ENCODE measurements at places on chromosomes 3 and 15.

DNA sequence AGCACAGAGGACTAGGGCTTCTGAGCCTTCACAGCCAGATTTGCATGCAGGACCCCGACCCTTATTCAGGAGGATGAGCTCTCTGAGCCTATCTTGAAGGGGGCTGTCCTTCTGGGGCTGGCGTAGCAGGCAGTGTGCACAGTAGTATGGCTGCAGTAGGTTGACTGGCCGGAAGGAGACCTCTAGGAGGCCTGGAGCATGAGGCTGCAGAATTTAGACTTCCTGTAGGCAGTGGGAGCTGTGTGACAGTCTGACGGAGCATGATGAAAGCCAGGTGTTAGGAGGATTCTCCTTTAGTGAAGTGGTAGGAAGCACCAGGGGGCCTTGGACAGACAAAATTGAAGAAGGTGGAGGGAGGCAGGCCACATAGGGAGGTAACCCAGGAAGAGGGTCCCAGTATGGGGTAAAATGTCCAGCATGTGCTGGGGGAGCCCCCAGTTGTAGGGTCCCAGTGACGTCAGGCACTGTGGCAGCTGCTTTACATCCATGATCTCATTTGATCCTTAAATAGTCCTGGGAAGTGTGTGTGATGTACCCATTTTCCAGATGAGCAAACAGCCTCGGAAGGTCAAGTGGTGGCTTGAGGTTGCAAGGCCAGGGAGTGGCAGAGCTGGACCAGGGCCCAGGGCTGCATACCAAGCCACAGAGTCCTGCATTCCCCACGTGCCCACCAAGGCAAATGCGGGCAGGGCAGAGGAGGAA, 36.1 kb downstream of the SPSB4 start:
- no peak for DNase-seq

GRCh38 chr3:115385774-115386730, 237.3 kb upstream of the GAP43 start:
- DNase-seq = no peak

GRCh38 chr3:112136046-112136445, 3.0 kb upstream of the GCSAM start:
- DNase-seq = no peak

DNA sequence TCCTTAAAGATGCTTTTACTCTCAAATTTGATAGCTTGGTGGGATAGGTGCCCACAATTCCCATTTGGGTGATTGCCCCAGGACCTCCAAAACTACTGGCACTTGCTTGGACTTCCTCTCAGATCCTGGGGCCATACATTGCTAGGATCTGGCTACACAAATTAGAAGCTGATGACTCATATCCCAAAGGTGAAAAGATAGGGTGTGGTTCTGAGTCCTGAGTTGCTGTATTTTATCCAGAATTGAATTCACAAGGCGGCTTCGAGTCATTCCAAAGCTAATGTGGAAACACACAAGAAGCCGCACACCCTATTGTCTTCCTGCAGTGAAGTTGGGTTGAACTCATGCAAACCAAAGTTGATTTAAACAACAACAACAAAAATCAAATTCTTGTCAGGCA, 53.4 kb downstream of the DUT start:
- DNase-seq = peak; percentile 41

GRCh38 chr3:50336452-50337174, 4.0 kb downstream of the RASSF1 start:
- DNase-seq = peak; percentile 12

GRCh38 chr15:78210349-78210717, 24.0 kb downstream of the ACSBG1 start:
- no peak for DNase-seq

- no peak for DNase-seq
Measured at GRCh38 chr15:31465083-31465955, 138.7 kb downstream of the KLF13 start.

DNA sequence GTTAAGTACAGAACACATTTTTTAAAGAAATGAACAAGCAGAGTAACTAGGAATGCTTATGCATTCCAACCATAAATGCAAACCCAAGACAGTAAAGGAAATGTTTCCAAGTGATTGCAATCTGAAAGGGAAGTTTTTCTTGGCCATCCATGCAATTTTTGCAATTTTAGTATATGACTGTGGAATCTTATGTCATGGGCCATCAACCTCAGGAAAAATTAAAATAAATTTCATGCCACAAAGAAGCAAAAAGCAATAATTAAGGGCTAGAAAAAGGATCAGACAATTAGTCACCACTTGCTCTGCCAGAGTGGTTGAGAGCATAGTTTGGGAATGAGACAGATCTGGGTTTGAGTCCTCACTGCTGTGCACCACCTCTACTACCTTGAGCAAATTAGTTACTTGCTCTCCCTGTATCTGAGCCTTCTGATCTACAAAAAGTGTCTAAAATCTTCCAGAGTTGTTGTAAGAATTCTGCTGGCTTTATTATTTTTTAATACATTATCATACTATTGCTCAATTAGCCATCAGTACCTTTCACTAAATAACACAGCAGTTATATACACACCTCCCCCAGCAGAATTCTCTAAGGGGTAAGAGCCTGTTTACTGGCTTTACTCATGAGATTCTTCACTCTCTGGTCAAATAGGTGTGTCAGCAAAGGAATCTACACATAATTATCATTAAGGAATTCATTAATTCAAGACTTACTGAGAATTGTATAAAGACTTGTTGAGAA, 49.7 kb upstream of the FBN1 start:
- DNase-seq = peak; percentile 98

DNA sequence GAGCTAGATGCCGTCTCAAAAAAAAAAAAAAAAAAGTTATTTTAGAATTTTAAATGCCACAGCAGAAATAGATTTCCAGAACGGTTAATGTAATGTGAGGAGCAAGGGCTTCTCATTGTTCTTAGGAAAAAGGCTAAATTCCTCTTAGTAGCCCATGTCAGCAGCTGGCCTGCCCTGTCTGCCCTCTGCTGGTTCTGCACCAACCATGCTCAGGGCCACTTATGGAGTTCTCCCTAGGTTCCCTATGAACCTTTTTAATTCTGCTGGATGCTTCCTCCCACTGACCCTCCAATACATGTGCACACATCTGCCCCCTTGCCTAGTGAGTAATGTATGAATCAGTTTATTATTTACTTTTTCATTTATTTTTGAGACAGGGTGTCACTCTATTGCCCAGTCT, 32.2 kb upstream of the DPPA4 start:
- no peak for DNase-seq

DNA sequence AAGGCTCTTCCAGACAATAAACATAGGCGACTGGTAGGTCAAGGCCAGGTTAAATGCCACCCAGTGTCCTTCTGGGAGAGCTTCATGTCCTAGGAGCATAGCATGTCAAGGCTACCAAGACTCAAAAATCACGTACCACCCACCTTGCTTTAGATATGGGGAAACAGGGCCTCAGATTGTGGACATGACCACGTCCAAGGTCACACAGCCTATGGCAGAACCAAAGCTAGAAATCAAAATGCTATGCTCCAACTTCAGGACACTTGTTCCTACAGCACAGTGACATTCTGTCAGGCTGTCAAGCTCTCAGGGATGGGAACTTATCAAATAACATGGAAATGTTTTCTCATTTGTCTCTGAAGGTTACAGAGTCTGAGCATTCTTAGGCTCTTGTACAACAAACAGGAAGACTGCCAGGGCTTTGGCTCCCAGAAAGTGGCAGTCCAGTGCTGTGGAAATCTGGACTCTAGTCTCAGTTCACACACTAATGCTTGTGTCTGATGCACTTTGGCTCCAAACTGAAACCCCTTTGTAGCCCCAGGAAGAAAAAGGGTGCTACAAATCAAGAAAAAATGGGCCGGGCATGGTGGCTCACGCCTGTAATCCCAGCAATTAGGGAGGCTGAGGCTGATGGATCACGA, 170.4 kb upstream of the LPP start:
- DNase-seq = no peak

DNA sequence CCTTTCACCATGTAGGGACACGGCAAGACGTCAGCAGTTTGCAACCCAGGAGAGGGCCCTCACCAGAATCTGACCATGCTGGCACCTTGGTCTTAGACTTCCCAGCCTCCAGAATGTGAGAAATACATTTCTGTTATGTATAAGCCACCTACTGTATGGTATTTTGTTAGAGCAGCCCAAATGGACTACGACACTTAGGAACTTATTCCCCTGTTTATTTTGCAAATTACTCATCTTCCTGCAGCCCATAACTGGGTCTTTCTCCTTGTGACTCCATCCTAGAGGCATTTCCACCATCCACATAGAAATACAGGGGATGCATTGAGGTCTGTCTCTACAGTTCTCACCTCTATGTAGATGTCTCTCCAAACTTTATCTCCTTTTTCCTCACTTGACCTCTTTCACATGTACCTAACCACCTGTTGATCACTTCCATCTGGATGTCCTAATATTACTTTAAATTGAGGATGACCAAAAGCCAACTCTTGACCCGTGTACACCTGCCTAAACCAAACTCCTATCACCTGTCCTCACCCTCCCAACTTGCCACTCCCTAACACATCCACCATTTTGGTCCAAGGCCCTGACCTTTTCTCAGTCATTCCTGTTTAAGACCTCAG, 406.0 kb upstream of the WNT5A start:
- peak; percentile 63 for DNase-seq

DNA sequence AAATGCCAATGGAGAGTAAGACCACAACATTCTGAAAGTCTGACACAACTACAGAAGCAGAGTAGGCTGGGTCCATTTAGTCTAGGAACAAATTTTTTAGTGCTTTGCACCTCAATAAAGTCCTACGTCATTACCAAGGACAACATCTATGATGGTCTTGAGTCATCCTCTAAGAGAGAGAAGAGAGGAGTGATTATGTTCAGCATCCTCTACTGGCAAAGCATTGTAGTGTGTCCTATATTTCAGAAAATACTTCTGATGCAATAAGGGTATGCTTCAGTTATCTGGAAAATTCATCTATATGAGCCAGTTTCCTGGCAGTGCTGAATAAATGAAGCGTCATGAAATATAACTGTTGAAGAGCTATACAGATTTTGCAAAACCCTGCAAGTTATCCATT, 95.6 kb downstream of the P2RY1 start:
- DNase-seq = no peak

- no peak for DNase-seq
Measured at GRCh38 chr3:195839260-195840010, 27.7 kb upstream of the MUC4 start.

- no peak for DNase-seq
Measured at GRCh38 chr3:30551927-30552326, 54.5 kb upstream of the TGFBR2 start.

- peak; percentile 9 for DNase-seq
Measured at GRCh38 chr15:72970933-72971760, 81.1 kb upstream of the NEO1 start.

GRCh38 chr15:78003539-78004008, 73.9 kb downstream of the TBC1D2B start:
- no peak for DNase-seq

- no peak for DNase-seq
Measured at GRCh38 chr3:70980646-70981170, 602.8 kb downstream of the FOXP1 start.

- DNase-seq = peak; percentile 17
Measured at GRCh38 chr15:47796830-47797229, 79.5 kb downstream of the SEMA6D start.

DNA sequence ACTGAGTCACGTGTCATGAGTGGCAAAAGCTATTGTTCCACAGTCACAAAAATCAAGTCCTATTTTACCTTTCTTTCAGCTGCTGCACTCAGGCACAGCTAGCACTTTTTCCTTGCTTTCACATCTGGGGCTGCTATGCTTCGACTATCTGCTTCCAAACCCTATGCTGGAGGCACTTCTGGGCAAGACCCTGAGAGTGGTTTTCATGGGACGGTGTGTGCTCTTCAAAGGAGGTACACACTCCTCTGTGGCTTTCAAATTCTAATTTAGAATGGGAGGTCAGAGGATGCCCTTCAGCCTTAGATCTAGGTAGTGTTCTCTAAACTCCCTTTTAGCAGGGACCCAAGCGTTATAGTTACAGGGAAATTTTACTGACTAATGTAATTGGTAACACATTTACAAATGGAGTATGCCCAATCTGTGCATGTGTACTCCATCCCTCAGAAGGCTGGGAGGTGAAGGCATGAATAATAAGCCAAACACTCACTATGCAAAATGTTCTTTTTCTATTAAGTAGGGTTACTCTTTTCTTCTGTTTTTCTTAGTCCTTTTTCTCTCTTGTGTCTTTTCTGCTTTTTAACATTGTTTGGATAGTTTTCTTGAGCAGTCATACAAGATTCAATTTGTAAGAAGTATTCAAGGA, 188.3 kb downstream of the LSAMP start:
- DNase-seq = peak; percentile 70

DNA sequence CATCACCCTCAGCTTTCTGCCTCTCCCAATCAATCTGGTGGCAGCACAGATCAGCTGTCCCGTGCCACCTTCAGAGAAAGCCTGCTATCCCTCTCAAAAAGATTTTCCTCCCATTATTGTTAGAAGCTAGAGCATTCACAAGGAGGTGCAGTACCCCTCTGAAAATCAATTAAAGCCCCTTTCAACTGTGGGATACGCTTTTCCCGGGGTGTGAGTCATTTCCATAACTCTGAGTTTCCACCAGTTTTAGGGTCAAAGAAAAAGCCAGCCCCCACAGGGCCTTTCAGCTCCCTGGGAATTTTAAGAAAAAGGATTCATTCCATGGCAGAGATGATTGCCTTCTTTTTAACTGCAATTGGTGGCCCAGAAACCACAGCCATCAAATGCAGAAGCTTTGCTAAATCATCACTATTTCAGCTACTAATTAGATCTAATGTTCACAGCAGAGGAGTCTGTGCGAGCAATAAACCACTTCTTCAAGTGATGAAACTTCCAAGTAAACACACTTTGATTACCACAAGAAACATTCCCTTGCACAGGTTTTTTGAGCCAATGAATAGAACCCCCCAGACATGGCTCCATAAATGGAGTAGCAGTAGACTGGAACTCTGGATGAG, 270.0 kb upstream of the TPRG1 start:
- peak; percentile 82 for DNase-seq

GRCh38 chr3:191696348-191696747, 235.4 kb downstream of the PYDC2 start:
- DNase-seq = no peak

DNA sequence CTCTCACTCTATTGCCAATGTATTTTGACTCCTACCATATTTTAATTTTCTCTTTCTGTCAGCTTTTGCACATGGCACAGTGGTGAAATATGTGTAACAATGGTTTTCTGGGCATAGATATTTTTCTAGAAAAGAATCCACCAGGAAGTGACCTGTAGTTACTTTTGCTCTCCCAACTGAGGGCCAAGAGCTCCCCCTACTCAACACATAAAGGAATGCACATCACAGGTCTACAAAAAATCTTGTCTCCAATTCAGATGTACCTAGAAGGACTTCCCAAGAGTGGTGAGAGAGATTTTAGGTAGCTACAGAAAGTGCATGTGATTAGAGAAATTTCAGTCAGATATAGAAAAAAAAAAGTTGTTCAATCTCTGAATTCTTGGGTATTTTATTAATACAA, 15.6 kb downstream of the CPA3 start:
- DNase-seq = no peak

DNA sequence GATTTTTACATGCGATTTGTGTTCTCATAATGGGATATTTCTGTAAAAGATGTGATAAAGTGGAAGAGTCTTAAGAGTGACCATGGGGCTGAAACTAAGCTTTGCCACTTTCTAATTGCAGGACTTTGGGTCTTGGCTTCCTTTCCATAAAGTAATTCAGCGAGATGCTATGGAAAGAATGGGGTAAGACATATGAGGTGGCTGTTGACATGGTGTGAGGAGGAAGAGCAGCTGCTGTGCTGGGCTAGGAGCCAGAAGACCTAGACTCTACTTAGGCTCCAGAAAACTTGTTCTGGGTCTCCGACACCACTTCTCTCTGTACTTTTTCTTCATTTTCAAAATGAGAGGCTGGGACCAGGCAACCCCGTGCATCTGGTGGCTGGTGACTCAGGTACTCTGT, 654.5 kb upstream of the CFAP20DC start:
- no peak for DNase-seq
